ENCODE measurements at places on chromosomes 1 and 21.

- no peak for DNase-seq
These were observed 55.8 kb upstream of the CLDN14 start for GRCh38 chr21:36535618-36536241.

DNA sequence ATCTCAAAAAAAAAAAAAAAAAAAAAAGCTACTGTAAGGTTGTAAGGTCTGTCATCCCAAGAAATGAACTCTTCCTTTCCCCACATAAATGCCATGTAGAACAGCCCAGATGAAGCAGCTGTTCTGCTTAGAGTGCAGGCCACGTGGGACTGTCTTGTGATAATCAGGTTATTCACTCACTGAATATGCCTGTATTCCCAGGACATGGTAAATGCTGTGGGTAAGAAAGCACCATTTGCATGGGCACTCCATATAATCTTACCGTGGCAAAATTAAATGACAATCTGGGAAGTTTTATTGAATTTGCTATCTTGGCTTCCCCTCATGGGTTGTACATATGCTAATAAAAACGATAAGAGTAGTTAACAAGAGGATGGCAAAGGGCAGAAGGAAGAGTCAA, 13.8 kb downstream of the RGS5 start:
- DNase-seq: no peak

- DNase-seq: no peak
These were observed 134.4 kb upstream of the EDN2 start for GRCh38 chr1:41618871-41619270.

DNA sequence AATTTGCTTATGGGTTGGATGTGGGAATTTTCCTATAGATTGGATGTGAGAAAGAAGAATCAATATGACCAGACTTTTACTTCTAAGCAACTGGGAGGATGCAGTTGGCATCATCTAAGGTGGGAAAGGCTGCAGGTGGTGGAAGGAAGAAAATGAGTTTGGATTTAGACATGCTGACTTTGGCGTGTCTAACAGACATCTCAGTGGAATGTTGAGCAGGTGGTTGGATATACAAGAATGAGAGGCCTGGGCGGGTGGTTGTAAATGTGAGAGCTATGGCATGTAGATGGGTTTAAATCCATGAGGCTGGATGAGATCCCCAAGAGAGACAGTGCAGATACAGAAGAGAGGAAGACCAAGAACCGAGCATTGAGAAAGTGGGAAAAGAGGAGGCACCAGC, 10.5 kb downstream of the ADORA1 start:
- DNase-seq: no peak

- DNase-seq: no peak
These were observed 109.4 kb upstream of the DUSP10 start for GRCh38 chr1:221851336-221851735.

GRCh38 chr21:14870853-14871149, 194.0 kb downstream of the NRIP1 start:
- DNase-seq: no peak

DNA sequence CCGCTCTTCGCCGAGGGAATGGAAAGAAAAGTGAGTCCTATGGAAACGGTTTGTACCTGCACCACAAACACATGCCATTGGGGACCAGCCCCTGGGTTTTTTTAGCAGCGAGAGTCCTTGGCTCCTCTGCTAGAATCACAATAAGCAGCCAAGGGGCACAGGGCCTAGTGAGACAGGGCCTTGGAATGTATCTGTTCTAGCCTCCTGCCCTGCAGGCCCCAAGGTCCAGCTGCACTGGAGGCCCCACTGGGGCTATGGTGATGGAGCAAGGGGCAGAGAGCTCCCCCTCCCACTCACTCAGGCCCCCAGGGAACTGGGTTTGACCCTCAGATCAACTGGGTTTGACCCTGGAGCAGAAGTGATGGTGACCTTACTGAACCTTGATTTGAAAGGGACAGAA, 14.4 kb downstream of the SHISA4 start:
- no peak for DNase-seq

DNA sequence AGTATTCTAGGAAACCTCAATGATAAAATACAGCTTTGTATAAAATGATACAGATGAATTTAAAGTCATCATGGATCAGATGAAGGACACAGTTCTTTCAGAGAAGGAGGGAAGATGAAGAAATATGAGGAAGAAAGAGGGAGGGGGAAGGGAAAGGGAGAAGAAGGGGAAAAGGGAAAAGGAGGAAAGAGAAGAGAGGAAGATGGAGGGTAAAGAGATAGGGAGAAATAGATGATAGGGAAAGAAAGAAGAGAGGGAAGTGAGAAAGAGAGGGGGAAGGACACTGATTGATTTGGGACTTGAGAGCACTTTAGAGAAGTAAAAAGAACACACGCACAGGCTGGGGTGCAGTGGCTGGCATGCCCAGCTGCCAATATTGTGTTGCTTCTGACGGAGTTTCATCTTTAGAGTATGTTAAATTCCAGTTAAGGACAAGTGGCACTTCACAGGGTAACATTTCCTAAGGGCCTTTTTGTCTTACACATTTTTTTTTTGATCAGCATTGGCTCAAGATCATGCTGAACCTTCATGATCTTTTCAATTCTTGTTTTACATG, 235.9 kb upstream of the DMRTA2 start:
- DNase-seq: no peak

DNA sequence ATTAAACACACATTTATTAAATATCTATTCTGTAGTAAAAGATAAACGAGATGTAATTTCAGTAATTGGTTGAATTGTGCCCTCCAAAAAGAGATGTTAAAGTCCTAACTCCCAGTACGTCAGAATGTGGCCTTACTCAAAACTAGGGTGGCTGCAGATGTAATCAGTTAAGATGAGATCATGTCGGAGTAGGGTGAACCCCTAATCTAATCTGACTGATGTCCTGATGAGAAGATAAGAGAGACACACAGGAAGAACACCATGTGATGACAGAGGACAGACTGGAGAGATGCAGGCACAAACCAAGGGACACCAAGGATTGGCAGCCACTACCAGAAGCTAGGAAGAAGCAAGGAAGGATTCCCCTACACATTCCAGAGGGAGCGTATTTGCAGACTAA, 104.1 kb downstream of the SLC25A24 start:
- no peak for DNase-seq

All from NCI-H1694 treated with DMSO at 0.1 percent for 48 hours (cell line).